NCI-H1417 treated with DMSO at 0.1 percent for 48 hours (cell line): ENCODE measurements at places on chromosomes 7 and 10.

DNA sequence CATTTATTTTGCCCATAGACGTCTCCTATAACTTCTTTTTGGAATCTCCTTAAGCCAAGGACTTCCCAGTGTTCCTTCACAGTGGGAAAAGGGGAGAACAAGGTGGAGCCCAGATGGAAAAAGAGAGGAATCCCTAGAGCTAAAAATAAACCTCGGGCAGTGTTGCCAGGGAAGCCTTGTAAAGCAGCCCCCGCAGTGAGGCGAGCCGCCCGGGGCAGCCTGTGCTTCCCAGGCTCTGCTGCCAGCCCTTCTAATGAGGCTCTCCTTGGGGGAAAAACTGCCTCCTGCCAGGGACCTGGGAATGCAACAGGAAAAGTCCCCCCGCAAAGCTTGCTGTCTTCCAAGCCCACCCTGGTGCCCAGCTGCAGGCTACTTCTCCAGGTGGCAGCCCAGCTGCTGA, 71.7 kb downstream of the SH3PXD2A start:
- DNase-seq: no peak

DNA sequence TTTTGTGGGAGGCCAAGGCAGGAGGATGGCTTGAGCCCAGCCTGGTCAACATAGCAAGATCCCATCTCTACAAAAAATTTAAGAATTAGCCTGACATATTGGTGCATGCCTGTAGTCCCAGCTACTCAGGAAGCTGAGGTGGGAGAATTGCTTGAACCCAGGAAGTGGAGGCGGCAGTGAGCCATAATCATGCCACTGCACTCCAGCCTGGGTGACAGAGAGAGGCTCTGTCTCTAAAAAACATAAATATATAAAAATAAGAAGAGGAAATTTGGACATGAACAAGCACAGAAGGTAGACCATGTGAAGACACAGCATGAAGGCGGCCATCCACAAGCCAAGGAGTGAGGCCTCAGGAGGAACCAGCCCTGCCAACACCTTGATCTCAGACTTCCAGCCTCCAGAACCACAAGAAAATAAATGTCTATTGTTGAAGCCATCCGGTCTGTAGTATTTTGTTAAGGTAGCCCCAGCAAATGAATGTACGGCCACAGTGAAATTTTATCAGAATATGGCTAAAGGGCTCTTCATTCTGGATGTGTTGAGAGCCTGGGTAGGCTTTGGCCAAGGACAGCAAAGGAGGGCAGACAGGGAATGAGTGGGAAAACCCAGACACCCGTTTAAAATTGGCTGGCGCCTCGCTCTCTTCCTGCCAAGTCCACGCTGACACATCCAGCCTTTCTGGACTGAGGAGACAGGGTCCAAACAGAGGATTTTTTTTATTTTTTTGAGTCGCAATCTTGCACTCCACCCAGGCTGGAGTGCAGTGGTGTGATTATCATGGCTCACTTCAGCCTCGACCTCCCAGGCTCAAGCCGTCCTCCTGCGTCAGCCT, 12.9 kb upstream of the GRID2IP start:
- no peak for DNase-seq

DNA sequence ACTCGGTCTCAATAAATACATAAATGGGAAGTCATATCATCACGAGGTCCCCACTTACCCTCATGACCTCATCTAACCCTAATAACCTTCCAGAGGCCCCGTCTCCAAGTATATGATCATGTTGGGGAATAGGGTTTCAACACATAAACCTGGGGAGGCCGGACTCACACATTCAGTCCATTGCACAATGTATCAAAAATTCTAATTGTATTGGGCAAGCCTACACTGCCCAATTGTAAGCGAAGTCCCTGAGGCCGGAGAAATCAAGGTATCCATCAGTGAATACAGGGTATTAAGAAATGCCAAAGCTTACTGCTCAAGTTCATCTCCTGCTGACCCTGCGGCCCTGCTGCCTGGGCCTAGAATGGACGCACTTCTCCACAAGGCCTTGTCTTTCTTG, 69.6 kb downstream of the PARP12 start:
- DNase-seq: no peak

DNA sequence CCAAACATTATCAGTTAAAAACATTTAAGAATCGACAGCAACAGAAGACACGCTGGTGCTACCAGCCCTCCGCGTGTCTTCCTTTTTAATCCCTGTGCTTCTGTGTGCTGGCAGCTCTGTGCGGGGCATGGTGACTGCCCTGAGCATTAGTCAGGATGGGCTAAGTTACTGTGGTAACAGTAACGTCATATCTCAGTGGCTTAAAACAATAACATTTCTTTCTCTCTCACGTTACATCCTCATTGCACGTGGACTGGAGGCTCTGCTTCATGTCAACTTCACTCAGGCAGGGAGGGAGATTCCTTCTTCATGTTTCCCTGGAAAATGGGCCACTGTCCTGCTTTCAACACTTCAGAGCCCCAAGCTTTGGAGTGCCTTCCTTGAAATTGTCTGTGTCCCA, 378.5 kb downstream of the CCSER2 start:
- DNase-seq: no peak

GRCh38 chr10:127470911-127471310, 78.2 kb upstream of the NPS start:
- no peak for DNase-seq

DNA sequence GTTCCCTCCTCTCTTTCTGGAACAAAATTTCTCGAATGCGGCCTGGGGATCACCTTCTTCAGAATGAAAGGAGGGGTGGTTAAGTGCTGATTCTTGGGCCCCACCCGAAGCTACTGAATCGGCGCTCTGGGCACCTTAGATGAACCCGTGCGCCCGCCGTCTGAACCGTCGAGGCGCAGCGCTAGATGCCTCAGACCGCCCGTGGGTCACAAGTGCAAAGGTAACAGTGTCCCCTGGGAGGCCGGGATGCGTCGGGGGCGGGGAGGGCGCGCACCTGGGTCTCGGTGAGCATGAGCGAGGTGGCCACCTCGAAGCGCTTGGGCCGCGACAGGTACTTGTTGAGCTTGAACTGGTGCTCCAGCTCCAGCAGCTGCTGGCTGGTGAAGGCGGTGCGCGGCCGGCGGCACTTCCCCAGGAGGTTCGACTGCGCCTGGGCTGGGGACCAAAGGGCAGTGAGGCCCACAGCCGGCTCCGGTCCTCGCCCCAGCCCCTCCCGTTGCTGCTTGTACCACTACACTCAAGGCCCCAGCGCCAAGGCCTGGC, 4.2 kb downstream of the MNX1 start:
- no peak for DNase-seq

DNA sequence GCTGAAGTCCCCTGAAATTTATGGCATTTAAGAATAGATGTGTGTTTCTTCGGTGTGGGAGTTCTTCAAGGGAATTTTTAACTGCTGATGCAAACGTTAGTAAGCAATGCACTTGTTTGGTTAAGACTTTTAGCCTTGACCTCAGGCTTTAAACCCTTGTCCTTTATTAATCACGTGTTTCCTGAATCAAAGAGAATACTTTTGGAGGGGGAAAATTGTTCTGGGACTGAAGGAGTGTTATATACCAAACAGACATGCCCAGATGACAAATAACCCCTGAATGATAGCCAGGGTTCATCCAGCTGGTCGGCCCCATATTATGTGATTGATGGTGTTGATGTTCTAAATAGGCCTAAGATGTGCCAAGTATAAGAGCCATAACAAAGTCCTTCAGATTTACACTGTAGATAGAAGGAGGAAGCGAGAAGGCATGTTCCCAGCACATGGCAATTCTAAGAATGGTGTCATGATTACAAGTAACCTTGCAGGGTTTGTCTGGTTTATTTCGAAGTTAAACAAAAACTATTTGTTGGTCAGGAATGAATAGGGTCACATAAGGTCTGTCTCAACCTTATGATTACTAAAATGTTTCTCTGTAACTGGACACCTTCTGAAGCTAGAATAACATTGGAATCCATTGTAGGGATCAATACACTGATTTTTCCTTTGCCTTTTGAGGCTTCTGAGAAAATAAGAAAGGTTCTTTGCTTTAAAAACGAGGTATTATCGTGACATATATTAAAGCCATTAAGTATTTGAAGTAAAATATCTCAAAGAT, 124.2 kb upstream of the SEM1 start:
- DNase-seq: no peak

- no peak for DNase-seq
These were observed 23.0 kb downstream of the DBF4 start for GRCh38 chr7:87899255-87899654.

DNA sequence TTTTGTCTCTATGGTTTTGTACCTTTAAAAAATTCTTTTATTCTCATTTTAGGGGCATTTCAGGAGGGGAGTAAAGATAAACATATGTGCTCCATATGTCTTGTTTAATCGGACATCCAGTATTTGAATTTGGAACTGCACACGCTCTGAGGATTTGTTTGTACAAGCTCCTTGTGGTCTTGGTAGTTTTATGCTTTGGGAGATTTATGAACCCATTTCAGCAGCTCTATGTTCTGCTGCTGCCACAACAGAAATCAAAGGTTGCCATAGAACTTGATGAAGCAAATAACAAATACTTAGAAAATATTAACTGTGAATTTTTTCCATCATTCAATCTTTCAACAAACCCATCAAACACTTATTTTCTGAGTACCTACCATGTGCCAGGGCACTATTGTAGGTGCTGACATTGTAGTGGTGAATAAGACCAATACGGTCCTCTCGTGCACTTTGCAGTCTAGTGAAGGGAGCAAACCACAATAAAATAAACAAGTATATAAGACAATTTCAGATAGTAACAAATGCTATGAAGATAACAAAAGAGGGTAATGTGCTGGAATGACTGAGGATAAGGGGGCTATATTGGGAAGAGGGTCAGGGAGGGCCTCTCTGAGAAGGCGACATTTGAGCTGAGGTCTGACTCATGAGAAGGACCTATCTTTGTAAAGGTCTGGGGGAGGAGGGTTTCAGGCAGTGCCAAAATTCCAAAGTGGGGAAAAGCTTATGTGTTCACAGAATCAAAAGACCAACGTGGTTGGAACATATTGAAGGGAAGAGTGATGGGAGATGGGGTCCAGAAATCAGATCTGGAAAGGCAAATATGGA, 30.4 kb downstream of the MYPN start:
- no peak for DNase-seq

DNA sequence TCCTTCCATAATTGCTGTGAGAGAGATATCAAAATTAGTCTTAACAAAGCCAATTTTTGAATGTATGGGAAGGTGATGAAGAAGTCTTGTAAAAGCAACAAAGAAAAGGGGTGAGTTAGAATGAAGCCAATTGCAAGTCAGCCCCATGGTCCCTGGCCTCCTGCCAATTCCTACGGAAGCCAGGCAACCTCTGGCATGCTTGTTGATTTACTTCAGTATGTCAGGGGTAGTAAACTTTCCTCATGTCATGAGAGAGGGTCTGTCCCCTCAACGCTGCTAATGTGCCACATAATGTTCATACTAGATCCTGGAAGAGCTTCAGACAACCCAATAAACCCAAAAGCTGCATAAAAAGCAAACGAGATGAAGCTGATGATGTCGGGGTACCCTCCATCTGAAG, 159.1 kb upstream of the YAE1 start:
- no peak for DNase-seq

DNA sequence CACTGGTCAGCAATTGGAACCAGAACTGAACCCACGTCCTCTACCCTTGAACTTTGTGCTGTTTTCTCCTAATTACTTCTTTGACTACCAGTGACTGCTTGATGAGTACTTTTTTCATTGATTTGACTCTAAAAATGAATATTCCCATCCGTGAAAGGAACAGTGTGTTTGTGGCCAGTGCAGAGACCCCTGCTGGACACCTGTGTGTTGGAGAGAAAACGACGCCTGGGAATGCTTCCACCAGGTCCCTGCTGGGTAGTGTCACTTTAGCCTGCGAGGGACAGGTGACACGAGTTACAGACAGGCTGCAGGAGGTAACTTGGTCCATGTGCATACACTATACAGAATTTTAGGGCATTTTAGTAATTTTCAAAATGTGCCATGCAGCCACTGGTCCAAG, 6.8 kb upstream of the GJD4 start:
- no peak for DNase-seq

- DNase-seq: peak; percentile 48
These were observed 36.3 kb downstream of the GPR22 start for GRCh38 chr7:107505997-107506673.

DNA sequence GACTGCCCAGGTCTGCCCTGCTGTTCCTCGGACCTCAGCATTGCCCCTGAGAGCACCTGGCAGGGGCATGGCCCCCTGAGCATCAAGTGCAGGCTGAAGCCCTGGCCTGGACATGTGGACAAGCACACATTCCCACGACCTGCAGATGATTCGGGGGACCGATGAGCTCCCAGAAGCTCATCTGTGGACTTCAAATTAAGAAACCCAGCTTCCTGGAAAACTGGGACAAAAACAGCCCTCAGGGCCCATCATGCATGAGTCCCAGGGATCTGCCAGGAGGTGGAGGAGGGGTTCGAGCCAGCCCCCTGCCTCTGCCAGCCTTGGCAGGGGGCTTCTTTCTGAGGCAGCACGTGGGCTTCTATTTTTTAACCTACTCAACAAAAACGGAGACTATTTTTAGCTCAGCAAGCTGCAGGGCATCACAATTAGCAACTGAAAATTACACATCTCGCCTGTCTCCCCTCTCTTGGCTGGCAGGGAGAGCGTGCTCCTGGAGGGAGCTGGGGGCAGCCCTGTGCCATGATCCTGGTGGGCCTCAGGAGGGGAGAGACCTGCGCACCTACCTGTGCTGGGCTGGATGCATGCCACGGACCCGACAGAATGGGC, 51.8 kb downstream of the RASGEF1A start:
- DNase-seq: no peak

GRCh38 chr7:75958802-75959543, 35.4 kb downstream of the TMEM120A start:
- no peak for DNase-seq

DNA sequence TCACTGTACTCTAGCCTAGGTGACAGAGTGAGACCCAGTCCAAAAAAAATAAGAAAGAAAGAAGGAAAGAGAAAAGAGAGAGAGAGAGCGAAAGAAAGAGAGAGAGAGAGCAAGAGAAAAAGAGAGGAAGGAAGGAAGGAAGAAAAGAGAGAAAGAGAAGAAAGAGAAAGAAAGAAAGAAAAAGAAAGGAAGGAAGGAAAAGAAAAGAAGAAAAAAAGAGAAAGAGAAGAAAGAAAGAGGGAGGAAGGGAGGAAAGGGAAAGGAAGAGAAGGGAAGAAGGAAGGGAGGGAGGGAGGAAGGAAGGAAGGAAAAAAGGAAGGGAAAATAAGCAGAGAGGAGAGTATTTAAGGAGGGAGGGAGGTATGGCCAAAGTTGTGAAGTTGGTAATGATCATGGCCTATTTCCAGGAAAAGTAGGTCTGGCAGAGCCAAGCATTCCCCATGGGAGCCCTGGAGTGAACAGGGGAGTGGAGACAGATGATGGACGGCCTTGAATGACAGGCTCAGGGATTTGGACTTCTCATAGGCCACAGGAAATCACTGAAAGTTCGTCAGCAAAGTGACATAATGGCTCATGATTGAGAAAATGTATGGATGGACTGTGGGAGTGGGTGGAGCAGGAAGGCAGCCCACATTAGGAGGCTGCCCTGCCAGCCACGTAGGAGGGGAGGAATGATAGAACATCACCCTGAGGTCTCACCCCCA, 44.8 kb upstream of the CUX1 start:
- no peak for DNase-seq
